T-helper 22 cell (primary cell): ENCODE measurements at places on chromosomes 6 and 20.

- no peak for DNase-seq
These were observed 102.3 kb downstream of the DST start for GRCh38 chr6:56540232-56541029.

- no peak for DNase-seq
These were observed 174.1 kb downstream of the NRN1 start for GRCh38 chr6:5832668-5833067.

DNA sequence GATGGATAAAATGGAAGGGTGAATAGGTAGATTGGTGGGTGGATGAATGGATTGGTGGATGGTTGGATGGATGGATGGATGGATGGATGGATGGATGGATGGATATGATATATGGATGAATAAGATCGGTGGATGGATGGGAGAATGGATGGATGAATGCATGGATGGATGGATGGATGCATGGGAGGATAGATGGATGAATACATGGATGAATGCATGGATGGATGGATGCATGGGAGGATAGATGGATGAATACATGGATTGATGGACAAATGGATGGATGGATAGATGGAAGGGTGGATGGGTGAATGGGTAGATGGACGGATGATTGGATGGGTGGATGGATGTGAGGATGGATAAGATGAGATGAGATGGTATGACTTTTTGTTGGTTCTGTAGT, 95.7 kb upstream of the DUSP22 start:
- no peak for DNase-seq

DNA sequence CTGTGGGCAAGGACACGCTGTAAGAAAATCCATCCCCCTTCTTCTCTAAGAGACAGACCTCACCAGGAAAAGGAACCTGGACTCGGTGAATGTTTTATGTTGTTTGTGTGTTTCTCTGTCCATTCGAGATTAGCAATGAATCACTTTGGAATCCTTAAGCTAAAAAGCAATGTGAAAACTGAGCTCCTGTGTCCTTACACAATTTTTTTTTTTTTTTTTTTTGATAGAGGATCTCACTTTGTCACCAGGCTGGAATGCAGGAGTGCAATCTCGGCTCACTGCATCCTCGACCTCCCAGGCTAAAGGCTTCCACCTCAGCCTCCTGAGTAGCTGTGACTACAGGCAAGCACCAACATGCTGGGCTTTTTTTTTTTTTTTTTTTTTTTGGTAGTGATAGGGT, 32.1 kb downstream of the BFSP1 start:
- no peak for DNase-seq

GRCh38 chr6:16562498-16562897, 198.8 kb downstream of the ATXN1 start:
- DNase-seq = no peak

- no peak for DNase-seq
These were observed 31.2 kb downstream of the MUC22 start for GRCh38 chr6:31041372-31041974.

DNA sequence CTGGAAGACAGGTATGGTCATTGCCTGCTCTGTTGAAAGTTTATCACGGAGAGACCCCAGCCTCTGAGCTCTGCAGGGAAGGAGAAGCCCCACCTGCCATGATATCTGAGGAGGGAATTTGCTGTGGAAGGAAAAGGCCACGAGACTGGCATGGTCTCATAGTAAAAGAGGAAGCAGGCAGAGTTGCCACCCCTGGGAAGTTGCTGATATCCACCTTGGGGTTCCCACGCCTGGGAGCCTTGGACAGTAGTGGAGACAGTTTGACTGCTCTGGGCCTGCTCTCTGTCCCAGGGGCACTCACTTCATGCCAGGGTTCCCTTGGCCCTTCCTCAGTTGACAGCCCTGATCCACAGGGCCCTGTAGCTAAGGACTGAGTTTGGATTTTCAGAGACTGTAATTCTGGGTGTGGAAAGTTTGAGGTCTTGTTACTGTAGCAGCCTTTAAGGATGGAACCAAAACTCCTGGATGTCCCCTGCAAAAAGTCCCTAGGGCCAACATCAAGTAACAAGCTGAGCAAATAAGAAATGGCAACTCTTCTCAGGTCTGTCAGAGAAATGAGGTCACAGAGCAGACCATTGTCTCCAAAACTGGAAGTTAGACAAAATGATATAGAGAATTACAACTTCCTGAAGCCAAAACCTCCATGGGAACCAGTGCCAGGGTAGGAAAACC, 6.9 kb upstream of the SIRPB1 start:
- DNase-seq = no peak

GRCh38 chr6:158713469-158713868, 63.6 kb downstream of the SYTL3 start:
- no peak for DNase-seq

GRCh38 chr20:37596890-37597536, 69.3 kb upstream of the BLCAP start:
- DNase-seq = no peak

DNA sequence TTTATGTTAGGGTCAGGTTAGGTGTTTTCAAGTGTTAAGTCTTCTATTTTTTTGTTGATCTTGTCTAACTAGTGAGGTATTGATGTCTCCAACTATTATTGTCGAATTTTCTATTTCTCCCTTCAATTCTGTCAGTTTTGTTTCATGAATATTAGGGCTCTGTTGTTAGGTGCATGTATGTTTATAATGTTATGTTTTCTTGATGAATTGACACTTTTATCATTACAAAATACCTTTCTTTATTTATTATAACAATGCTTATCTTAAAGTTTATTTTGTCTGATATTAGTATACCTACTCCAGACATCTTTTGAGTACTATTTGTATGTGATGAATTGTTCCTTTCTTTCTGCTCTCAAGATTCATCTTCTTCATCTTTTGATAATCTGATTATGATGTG, 12.9 kb upstream of the TRIM38 start:
- DNase-seq = no peak

- DNase-seq = no peak
These were observed 1.9 kb upstream of the SFT2D1 start for GRCh38 chr6:166344240-166344639.

DNA sequence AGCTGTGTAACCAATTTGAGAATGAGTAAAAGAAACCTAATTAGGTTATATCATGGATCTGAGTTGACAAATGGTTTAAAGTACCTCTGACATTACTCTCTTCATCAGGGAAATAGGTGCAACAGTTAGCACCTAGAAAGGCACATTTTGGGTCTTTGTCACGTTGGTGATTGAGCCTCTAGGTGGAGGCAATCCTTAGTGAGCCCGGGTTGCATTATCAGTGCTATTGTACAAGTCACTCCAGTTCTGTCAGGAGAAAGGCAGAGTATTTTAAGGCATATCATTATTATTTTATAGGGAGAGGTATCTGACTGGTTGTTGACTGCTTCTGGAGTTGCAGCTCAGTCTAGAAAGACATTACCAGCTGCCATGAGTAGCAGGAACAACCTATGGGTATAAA, 54.9 kb downstream of the TRIM27 start:
- DNase-seq = no peak

GRCh38 chr6:7242835-7243178, 70.2 kb downstream of the SSR1 start:
- no peak for DNase-seq

DNA sequence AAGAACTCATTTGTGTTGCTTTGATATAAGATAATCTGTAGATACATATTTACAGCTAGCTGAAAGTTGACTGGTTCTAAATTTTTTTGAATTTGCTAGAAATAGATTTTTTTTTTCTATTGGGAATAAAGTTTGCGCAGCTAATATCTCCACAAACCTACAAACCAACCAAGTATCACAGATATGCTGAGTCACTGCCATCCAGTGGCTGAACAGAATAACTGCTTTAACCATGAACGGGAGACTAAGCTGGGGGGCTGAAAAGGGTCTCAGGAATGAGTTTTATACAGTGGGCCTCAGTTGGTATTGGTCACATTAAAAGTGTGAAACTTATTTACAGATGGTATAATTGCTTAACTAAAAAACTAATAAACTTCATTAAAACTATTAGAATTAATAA, 326.7 kb upstream of the CNR1 start:
- no peak for DNase-seq

DNA sequence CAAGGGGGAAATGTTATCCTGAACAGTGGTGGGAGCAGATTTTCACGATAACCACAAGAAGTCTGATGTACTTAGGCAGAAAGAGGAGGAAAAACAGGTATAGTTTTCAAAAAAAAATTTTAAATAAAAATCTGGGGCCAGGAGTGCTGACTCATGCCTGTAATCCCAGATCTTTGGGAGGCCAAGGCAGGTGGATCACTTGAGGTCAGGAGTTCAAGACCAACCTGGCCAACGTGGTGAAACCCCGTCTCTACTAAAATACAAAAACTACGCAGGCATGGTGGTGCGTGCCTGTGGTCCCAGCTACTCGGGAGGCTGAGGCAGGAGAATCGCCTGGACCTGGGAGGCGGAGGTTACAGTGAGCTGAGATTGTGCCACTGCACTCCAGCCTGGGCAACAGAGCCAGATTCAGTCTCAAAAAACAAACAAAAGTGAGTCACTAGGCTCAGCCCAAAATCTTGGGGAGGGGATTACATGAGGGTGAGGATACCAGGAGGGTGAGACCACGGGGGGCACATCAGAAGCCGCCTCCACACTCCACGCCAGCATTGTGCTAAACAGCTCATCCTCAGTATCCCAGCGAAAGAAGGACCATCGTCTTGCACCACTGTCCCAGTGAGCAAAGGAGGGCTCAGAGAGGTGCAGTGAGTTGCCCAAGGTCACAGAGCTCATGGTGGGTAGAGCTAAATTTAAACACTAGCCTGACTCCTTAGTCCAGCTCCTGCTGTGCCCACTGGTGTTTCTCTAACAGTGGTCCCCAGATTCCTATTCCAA, 33.7 kb downstream of the BCAS4 start:
- no peak for DNase-seq

DNA sequence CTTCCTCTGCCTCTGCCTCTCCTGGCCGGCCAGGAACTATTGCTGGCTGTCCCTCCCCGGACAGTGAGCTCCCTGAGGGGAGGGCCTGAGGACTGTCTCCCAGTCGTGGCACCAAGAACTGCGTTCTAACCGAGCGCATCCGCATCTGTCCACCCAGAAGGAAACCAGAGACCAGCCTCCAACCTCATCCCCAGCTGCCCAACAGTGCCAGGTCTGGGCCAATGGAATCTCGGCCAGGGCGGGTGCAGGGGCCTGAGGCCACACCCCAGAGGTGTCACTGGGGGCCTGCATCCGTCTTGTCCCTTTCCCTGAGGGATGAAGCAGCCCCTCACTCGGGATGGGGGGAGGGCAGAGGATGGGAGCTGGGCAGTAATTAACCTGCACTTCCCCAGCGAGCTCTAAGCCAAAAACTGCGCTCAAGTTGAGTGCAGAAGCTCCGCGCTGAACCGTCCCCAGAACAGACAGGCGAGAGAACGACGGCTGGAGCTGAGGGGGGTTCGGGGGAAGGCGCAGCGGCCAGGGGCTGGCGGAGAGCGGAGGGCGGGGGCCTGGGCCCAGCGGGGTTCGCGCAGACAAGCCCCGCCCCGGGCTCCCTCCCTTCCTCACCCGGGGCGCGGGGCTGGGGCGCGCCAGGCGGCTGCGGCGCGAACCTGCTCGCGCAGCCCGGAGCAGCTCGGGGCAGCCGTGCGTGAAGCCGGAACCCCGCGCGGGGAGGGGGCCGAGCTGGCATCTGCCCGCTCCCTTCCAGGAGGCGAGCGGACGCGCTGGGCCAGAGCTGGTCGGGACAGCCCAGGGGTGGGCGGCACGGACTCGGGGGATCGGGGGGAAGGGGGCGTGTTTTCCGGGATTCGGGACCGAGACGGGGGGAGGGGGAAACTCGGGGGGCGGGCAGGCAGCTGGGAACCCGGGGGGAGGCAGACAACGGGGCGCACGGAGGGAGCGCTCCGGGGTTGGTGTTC, 1.4 kb downstream of the TFEB start:
- peak; percentile 63 for DNase-seq

DNA sequence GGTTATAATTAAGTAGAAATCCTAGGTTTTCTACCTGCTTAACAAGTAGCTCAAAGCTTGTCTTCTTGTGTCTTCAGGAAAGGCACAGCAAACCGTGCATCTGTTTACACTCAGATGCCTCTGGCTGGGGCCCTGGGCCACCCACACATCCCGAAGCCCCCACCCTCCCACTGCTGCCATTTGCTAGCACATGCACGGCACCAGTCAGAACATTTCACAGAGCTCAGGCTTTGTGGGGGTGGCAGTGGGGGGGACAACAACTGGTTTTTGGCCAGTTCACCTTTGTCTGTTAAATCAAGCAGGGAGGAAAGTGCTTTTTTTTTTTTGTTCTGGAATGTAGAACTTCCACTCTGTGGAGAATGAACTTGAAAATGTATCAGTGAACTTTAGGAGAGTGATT, 77.7 kb downstream of the LINC00237 start:
- DNase-seq = no peak

DNA sequence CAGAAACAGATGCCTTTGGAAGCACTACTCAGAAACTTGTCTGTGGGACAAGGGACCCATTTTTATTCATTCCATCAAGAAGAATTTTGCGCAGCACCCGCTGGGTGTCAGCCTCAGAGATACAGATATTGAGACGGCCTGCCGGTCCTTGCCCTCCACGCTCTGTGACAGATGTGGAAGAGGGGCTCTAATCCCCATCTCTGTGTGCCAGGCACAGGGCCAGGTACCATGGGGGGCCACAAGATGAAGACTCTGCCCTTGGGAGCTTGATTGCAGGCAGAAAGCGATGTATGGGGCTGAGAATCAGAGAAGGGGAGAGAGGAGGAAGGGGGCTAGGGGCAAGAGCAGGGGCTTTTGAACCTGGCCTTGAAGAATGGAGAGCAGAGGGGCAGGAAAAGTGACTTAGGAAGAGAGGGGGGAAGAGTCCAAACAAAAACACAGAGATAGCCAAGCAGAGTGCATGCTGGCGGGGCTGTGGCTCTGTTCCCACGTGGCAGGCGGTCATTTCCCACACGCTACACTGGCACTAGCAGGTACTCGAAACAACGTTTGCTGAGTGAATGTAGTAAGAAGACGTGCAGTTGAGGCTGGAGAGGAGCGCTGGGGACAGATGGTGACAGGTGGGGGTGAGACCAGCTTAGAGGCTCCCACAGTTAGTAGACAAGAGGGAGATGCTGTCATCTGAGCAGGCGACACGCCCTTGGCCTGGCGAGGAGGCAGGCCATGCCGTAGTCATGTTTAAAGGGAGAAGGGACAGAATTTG, 170.3 kb upstream of the SNX9 start:
- no peak for DNase-seq

DNA sequence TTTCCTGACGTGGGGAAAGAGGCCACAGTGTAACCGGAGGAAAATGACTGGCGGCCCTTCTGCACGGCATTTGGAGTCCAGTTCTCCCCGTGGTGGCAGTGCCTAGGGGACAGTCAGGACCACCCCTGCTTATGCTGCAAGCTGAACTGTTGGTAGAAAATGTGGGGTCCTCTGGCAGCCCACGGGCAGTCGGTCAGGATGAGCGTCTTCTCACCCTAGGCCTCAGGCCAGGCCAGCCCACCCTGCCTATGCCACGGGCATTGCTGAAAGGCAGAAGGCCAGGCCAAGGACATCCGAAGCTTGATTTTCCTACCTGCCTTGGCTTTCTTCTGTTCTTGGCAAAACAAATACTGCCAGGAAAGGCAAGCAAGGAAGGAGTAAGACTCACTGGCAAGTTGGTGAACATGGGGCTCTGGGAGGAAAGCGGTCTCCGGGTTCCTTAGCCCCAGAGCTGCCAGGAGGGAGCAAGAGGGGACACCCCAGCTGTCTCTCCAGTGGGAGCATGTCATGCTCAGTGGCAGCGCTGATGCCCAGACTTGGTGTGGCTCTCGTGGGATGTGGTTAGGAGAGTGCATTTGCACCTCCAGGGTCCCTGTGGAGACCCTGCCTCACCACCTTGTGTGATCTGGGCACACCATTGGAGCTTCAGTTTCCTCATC, 311.6 kb downstream of the QKI start:
- no peak for DNase-seq
